Endothelial cell (in vitro differentiated cells): ENCODE measurements at places on chromosomes 3 and 15. TPM values are rescaled to one million over a fixed set of nuclear protein-coding genes. Genes with fewer than 3 reads are reported as not detected.
A peak's percentile ranks its signal among the peaks of the same experiment; 100 is the strongest.

RAD18 gene
- total RNA-seq, result 12.2 TPM

HTR3E gene
- not detected for total RNA-seq

CFAP44 gene
- total RNA-seq, result 1.7 TPM

CIDEC gene
- total RNA-seq, result not detected

DNA sequence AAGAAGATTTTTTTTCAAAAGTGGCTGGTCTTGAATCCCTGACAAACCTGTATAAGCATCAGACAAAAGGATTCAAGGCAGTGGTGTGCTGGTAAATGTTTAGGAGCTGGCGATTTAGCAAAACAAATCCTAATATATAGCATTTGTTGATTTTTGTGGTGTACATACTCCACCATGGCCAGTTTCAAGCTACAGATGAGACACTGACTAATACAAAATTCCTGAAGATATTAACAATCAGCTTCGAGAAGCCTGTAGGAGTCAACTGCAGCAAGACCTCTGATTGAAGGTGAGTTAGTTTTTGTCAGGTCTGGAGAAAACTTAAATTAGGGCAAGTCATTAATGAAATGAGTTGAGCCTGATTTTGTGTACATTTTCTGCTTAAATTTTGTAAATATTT lies 6.7 kb downstream of the STRIT1 start:
- H3K27me3 ChIP-seq, result no peaks in the 10 kb centered on the region
- H3K36me3 ChIP-seq, result no peaks in the 10 kb centered on the region
- H3K4me1 ChIP-seq, result no peaks in the 10 kb centered on the region
- no peak overlapping the region for H3K4me3 ChIP-seq

GRCh38 chr3:183481582-183481981 lies 53.2 kb upstream of the MCF2L2 start:
- peak overlapping the region; percentile 30 for H3K27ac ChIP-seq
- H3K4me1 ChIP-seq, result peaks cover 29% of the 10 kb centered on the region
- DNase-seq, result no peak
- peaks cover 5% of the 10 kb centered on the region for H3K27me3 ChIP-seq
- peaks cover 10% of the 10 kb centered on the region for H3K36me3 ChIP-seq
- H3K4me3 ChIP-seq, result no peak overlapping the region

GRCh38 chr3:111653766-111654165 lies 58.6 kb upstream of the ZBED2 start:
- no peak overlapping the region for H3K27ac ChIP-seq
- no peaks in the 10 kb centered on the region for H3K36me3 ChIP-seq
- no peaks in the 10 kb centered on the region for H3K27me3 ChIP-seq
- DNase-seq, result no peak
- peaks cover 4% of the 10 kb centered on the region for H3K4me1 ChIP-seq

DNA sequence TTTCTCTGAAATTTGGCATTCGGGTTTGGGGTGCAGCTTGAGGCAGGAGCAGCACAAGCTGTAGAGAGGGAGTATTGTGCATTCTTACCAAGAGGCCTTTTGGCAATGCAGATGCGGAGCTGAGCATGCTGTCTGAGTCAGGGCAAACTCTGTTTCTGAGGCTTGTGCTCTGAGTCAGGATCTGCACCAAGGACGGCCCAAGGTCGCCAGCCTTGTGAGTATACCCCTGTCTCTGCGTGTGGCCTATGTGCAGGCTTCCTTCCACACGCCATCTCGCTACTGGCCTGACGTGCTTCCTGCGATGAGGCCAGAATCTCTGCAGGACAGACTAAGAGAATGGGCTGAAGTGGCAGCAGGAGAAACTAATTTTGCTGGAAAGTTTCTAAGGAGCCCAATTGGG lies 83.8 kb upstream of the ROPN1 start:
- no peak overlapping the region for H3K27ac ChIP-seq
- peaks cover 4% of the 10 kb centered on the region for H3K27me3 ChIP-seq
- no peak for DNase-seq
- peaks cover 11% of the 10 kb centered on the region for H3K36me3 ChIP-seq

GRCh38 chr15:59169251-59169708 lies 37.4 kb upstream of the LDHAL6B start:
- H3K36me3 ChIP-seq, result peaks cover 34% of the 10 kb centered on the region
- DNase-seq, result no peak
- H3K4me3 ChIP-seq, result no peak overlapping the region
- peaks cover 2% of the 10 kb centered on the region for H3K27me3 ChIP-seq

DNA sequence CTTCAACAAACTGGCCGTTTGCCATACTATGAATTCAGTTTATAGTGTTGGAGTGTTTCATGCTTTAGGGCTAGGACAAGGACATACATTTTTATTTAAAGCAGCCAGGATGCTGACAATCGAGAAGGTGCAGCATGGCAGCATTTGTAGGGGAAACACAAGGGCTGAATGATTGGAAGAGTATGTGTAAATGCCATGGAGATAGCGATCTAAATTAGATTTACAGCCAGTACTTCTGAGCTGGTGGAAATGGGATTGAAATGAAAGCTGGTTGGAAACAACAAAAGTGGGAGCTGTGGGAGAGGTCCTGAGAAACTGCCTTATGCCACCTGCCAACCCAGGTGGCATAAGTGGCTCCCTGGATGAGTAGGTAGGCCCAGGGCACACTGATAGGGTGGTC lies 209.9 kb upstream of the MRPL3 start:
- H3K4me1 ChIP-seq, result peaks cover 5% of the 10 kb centered on the region
- H3K27ac ChIP-seq, result no peak overlapping the region
- no peak overlapping the region for H3K4me3 ChIP-seq

DNA sequence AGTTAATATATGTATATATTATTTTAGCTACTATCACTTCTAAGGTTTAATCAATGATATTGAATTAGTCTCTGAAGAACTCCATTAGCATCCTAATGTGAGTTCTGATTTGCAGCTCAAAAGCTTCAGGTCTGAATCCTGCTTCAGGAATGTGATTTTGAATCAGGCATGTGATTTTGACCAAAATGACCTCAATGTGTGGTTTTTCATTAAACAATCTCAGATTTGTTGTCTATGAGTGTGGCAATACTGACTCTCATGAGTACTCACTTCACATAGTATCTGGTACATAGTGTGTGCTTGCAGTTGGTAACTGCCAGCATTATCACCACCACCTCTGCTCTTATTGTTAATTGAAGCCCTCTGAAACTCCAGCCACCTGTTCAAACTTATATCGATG lies 251.0 kb downstream of the KCNH8 start:
- no peak for DNase-seq
- no peaks in the 10 kb centered on the region for H3K36me3 ChIP-seq
- H3K4me1 ChIP-seq, result peaks cover 2% of the 10 kb centered on the region
- no peaks in the 10 kb centered on the region for H3K27me3 ChIP-seq
- H3K27ac ChIP-seq, result no peak overlapping the region

GRCh38 chr15:44584162-44584749 lies 47.3 kb downstream of the EIF3J start:
- H3K4me1 ChIP-seq, result no peaks in the 10 kb centered on the region
- H3K27me3 ChIP-seq, result no peaks in the 10 kb centered on the region
- no peak overlapping the region for H3K27ac ChIP-seq
- H3K36me3 ChIP-seq, result peaks cover 16% of the 10 kb centered on the region
- peak; percentile 41 for DNase-seq
- H3K4me3 ChIP-seq, result no peak overlapping the region

GRCh38 chr3:129195731-129196256 lies 12.1 kb upstream of the CNBP start:
- no peak overlapping the region for H3K4me3 ChIP-seq
- peaks cover 19% of the 10 kb centered on the region for H3K4me1 ChIP-seq
- no peaks in the 10 kb centered on the region for H3K36me3 ChIP-seq
- H3K27ac ChIP-seq, result no peak overlapping the region

GRCh38 chr3:94303897-94304296 lies 241.0 kb downstream of the NSUN3 start:
- no peak for DNase-seq
- H3K36me3 ChIP-seq, result no peaks in the 10 kb centered on the region
- no peaks in the 10 kb centered on the region for H3K4me1 ChIP-seq

- H3K36me3 ChIP-seq, result no peaks in the 10 kb centered on the region
- DNase-seq, result no peak
- no peaks in the 10 kb centered on the region for H3K4me1 ChIP-seq
- no peak overlapping the region for H3K27ac ChIP-seq
Observed at GRCh38 chr3:197026481-197026866, 3.1 kb downstream of the MELTF start.

DNA sequence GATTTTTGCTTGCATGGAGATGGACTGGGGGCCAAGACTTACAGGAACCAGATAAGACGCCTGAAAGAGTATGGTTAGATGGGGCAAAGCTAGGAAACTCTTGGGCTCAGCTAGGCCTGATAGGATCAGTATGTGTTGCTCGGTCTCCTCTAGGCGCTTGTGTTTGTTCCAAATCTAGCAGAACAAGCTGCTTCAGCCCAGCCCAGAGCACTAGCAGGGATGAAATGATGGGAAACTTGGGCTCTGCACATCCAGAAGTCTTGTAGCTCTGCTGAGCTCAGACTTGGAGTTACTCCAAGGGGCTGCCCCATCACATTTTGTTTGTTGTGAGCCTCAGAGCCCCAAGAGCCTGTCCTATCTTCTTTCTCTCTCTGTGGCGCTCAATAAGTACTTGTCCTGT lies 34.7 kb downstream of the FOXL2 start:
- no peak for DNase-seq
- peaks cover 6% of the 10 kb centered on the region for H3K4me1 ChIP-seq
- H3K4me3 ChIP-seq, result no peak overlapping the region
- no peaks in the 10 kb centered on the region for H3K36me3 ChIP-seq

- no peaks in the 10 kb centered on the region for H3K36me3 ChIP-seq
- no peak overlapping the region for H3K27ac ChIP-seq
- no peak overlapping the region for H3K4me3 ChIP-seq
- peak; percentile 64 for DNase-seq
Observed at GRCh38 chr3:99532246-99532645, 106.1 kb upstream of the COL8A1 start.
